ENCODE measurements at places on chromosomes 3 and 15. TPM values are rescaled to one million over a fixed set of nuclear protein-coding genes. Genes with fewer than 3 reads are reported as not detected.
A peak's percentile ranks its signal among the peaks of the same experiment; 100 is the strongest.

- H3K27ac ChIP-seq: no peak overlapping the region
- peak; percentile 9 for DNase-seq
- H3K36me3 ChIP-seq: peaks cover 57% of the 10 kb centered on the region
- no peak overlapping the region for H3K4me3 ChIP-seq
- H3K27me3 ChIP-seq: no peaks in the 10 kb centered on the region
- H3K4me1 ChIP-seq: peaks cover 14% of the 10 kb centered on the region
These were observed 15.5 kb downstream of the ATG3 start for GRCh38 chr3:112546216-112546759.

GRCh38 chr3:188446766-188447165 is 292.8 kb downstream of the LPP start:
- H3K27me3 ChIP-seq: no peaks in the 10 kb centered on the region
- DNase-seq: no peak
- no peak overlapping the region for H3K27ac ChIP-seq
- no peak overlapping the region for H3K4me3 ChIP-seq
- H3K36me3 ChIP-seq: no peaks in the 10 kb centered on the region

Gene CCR8
- total RNA-seq: not detected

Gene MST1R
- 66.4 TPM for total RNA-seq

GRCh38 chr3:32684029-32684799 is 774 bp upstream of the CNOT10 start:
- H3K27me3 ChIP-seq: no peaks in the 10 kb centered on the region
- H3K4me1 ChIP-seq: peaks cover 26% of the 10 kb centered on the region
- peak overlapping the region; percentile 85 for H3K27ac ChIP-seq
- peaks cover 7% of the 10 kb centered on the region for H3K36me3 ChIP-seq

DNA sequence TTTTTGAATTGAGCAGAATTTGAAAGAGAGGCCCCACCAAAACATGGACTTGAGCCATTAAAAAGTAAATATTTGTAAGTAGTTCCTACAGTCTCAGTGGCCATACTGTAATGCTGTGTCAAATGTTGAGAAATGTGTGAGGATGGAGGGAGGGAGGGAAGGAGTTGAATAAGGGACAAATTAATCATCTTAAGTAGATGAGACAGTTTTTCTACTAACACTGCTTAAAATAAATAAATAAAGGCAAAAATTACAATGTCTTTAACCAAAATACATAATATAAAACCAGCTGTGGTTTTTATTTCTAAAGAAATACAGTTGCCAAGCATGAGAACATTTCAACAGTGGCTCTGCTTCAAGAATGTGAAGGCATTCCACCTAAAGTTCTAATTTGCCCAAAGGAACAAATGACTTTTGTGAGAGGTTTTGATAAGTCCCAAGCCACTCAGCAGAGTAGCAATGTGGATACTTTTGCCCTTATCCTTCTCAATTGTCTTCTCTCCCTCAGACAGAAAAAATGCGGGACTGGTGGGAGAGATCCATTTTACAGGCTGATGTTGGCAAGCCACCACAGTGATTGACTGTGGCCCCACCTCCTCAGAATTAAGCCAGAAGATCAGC is 427.0 kb upstream of the RARB start:
- no peak overlapping the region for H3K27ac ChIP-seq
- H3K36me3 ChIP-seq: no peaks in the 10 kb centered on the region
- no peak overlapping the region for H3K4me3 ChIP-seq
- H3K27me3 ChIP-seq: no peaks in the 10 kb centered on the region

- no peaks in the 10 kb centered on the region for H3K36me3 ChIP-seq
- DNase-seq: no peak
- H3K4me1 ChIP-seq: peaks cover 8% of the 10 kb centered on the region
- peaks cover 54% of the 10 kb centered on the region for H3K27me3 ChIP-seq
These were observed 1.2 kb downstream of the IGDCC4 start for GRCh38 chr15:65421360-65422215.

Gene CMTM8
- total RNA-seq: 3.2 TPM

GRCh38 chr3:164524201-164524600 is 554.1 kb downstream of the SI start:
- no peak for DNase-seq
- peaks cover 43% of the 10 kb centered on the region for H3K27me3 ChIP-seq
- H3K4me3 ChIP-seq: no peak overlapping the region

Gene ZNF860
- total RNA-seq: 11.7 TPM

DNA sequence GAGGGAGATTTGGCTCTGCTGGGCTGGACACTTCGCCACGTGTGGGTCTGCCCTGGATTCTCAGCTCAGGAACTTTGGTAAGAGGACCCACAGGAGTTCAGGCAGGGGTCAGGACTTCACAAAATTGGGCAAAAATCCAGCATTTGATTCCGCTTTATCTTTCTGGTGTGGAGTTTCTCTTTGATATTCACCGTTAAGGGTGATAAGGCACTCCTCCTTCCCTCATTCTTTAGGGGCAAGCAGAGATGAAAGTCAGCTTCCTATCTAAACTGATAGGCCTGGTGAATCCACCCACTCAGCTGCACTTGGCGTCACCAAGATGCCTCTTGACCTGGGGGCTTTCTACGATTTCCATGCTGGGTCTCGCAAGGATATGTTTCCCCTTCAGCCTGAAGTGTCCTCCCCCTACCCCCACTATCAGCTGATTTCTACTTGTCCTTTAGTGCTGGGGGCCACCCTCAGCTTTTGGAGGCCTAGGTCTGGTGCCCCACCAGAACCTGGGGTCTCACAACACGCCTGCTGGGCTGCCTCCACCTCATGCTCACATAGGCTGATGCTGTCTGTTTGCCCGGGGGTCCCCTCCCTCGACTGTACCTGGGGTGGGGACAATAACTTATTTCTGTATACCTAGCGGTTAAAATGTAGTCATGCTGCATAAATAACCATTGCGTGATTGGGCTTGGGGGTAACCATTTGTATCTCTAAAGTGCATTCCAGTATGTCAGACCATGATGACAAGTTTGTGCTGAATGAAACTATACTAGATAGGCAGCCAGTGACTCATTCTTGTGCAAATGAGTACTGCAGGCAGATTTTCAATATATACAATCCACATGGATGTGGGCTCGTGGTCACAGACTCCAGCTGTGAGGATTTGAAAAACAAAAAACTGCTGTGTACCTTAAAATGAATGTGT is 248.3 kb downstream of the ADAMTS17 start:
- no peaks in the 10 kb centered on the region for H3K27me3 ChIP-seq
- no peak overlapping the region for H3K4me3 ChIP-seq
- H3K4me1 ChIP-seq: peaks cover 9% of the 10 kb centered on the region
- no peak overlapping the region for H3K27ac ChIP-seq

- no peak overlapping the region for H3K27ac ChIP-seq
- no peak overlapping the region for H3K4me3 ChIP-seq
- H3K4me1 ChIP-seq: peaks cover 7% of the 10 kb centered on the region
- H3K36me3 ChIP-seq: peaks cover 5% of the 10 kb centered on the region
- no peaks in the 10 kb centered on the region for H3K27me3 ChIP-seq
- no peak for DNase-seq
These were observed 334.1 kb downstream of the RBMS3 start for GRCh38 chr3:29614954-29615353.

Gene CTXND1
- not detected for total RNA-seq

DNA sequence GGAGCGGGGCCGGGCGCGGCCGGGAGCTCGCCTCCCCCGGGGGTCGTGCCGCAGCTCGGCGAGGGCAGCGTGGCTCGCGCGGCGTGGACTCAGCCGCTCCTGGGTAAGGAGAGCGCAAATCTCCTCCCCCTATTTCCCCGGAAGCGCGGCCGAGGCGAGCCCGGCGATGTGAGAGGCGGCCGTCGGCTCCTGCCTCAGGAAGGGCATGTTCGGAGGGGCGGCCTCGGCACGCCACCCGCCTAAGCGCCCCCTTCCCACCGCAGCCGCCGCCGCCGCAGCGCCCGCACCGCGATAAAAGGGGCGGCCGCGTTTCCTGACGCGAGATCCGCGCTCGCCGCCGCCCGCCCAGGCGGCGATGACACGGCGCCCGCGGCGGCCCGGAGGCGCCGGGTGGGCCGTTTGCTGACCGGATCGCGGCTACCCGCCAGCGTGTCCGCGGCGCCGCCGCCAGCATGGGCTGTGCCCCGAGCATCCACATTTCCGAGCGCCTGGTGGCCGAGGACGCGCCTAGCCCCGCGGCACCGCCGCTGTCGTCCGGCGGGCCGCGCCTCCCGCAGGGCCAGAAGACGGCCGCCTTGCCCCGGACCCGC is at the start of gene PDE8A:
Gene PDE8A (plus strand): TSS at position 146 of the 590 bp plus-strand sequence. CDS start 307 bp downstream, at position 453.
- DNase-seq: peak; percentile 9
- H3K27me3 ChIP-seq: no peaks in the 10 kb centered on the region
- peak within 1 kb of the TSS; percentile 84 for H3K27ac ChIP-seq
- peak within 1 kb of the TSS; percentile 86 for H3K4me3 ChIP-seq

DNA sequence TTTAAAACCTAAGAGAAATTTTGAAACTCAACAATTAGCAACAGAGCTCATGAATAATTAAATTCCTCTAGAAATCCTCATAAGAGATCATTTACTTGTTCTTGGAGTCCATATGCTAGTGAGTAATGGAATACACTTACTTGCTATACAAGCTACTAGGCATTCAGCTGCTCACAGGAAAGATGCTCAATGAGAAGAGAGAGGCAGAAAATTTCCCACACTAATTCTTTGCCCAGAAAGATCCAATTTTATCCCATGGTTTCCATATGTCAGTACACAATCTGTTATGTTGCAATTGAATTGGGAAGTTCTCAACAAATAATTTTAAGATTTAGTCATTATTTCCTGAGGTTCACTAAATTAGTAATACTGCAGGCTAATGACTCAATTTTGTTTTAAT is 310.4 kb downstream of the RYR3 start:
- DNase-seq: no peak
- H3K4me3 ChIP-seq: no peak overlapping the region
- no peaks in the 10 kb centered on the region for H3K4me1 ChIP-seq
- H3K27ac ChIP-seq: no peak overlapping the region

Gene GABRR3
- total RNA-seq: not detected

Gene CYP8B1
- not detected for total RNA-seq

- H3K4me3 ChIP-seq: no peak overlapping the region
- H3K36me3 ChIP-seq: no peaks in the 10 kb centered on the region
- peak; percentile 88 for DNase-seq
- no peaks in the 10 kb centered on the region for H3K27me3 ChIP-seq
These were observed 1.7 kb downstream of the EPB42 start for GRCh38 chr15:43218908-43219706.

GRCh38 chr3:51350751-51351150 is 34.3 kb upstream of the MANF start:
- no peak overlapping the region for H3K27ac ChIP-seq
- no peaks in the 10 kb centered on the region for H3K27me3 ChIP-seq
- H3K4me3 ChIP-seq: no peak overlapping the region

DNA sequence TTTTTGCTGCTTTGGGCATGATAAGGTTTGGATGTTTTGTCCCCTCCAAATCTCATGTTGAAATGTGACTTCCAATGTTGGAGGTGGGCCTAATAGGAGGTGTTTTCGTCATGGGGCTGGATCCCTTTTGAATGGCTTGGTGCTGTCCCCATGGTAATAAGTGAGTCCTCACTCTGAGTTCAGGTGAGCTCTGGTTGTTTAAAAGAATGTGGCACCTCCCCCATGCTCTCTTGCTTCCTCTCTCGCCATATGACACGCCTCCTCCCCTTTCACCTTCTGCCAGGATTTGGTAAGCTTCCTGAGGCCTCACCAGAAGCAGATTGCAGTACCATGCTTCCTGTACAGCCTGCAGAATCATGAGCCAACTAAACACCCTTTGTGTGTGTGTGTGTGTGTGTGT is 255.5 kb downstream of the EPHB1 start:
- no peaks in the 10 kb centered on the region for H3K36me3 ChIP-seq
- H3K27ac ChIP-seq: no peak overlapping the region
- H3K4me3 ChIP-seq: no peak overlapping the region
- DNase-seq: no peak

DNA sequence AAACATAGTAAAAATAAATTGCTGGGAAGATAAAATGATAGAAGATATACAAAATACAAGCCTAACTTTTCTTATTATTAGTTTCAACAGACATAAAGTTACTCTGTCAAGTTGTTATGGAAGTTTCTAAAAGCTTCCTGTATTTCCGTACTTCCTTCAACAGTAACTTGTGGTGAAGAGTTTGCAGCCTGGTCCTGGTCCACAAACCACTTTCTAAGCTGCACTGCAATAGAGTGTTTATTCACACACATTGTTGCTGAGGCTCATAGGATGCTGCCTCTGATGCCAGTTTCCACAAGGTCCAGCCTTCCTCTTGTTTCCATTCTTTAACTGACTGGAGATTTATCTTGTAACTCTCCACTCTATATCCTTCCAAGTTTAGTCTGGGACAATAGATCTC is 39.4 kb upstream of the KY start:
- H3K4me1 ChIP-seq: no peaks in the 10 kb centered on the region
- H3K4me3 ChIP-seq: no peak overlapping the region
- no peak for DNase-seq
- H3K36me3 ChIP-seq: no peaks in the 10 kb centered on the region
- no peak overlapping the region for H3K27ac ChIP-seq

- H3K27me3 ChIP-seq: peaks cover 79% of the 10 kb centered on the region
- no peak overlapping the region for H3K27ac ChIP-seq
- H3K4me1 ChIP-seq: no peaks in the 10 kb centered on the region
- no peaks in the 10 kb centered on the region for H3K36me3 ChIP-seq
These were observed 751.7 kb upstream of the GOLIM4 start for GRCh38 chr3:168847291-168847883.

- H3K27me3 ChIP-seq: no peaks in the 10 kb centered on the region
- no peaks in the 10 kb centered on the region for H3K4me1 ChIP-seq
- H3K27ac ChIP-seq: no peak overlapping the region
- no peak overlapping the region for H3K4me3 ChIP-seq
- H3K36me3 ChIP-seq: no peaks in the 10 kb centered on the region
- no peak for DNase-seq
These were observed 31.8 kb downstream of the SLC7A14 start for GRCh38 chr3:170553788-170554757.

GRCh38 chr3:117798221-117798620 is 1088.6 kb downstream of the TUSC7 start:
- H3K4me1 ChIP-seq: peaks cover 12% of the 10 kb centered on the region
- H3K4me3 ChIP-seq: no peak overlapping the region
- no peak for DNase-seq
- H3K36me3 ChIP-seq: no peaks in the 10 kb centered on the region
- no peak overlapping the region for H3K27ac ChIP-seq

Gene TADA3
- total RNA-seq: 72.0 TPM

DNA sequence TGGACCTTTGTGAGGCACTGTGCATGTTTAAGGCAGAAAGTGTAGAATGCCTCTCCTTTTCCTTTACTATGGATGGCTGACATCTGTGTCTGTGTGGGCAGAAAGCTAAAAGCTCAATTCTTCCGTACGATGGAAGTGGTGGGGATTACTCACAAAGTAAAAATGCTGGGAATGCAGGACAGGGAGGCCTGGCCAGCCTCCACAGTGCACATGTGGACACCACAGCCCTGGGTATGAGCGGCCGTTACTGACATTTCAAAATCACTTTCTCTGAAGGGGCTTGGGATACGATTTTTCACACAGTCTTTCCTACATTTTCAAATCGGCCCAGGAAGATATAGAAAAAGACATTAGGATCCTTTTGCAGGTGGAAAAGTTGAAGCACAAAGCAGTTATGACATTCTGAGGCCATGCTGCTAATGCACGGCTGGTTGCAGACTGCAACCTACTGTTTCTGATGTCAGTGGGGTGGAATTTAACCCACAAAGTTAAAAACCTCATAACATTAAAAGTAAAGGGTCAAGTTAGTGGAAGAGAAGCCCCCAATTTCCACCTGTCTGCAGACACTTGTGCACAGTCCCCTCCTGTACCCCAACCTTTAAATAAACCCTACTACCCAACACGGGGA is 27.9 kb downstream of the EHD4 start:
- H3K27ac ChIP-seq: peak overlapping the region; percentile 84
- H3K36me3 ChIP-seq: peaks cover 6% of the 10 kb centered on the region
- peaks cover 41% of the 10 kb centered on the region for H3K4me1 ChIP-seq
- peak; percentile 85 for DNase-seq
- H3K27me3 ChIP-seq: no peaks in the 10 kb centered on the region
- peak overlapping the region; percentile 49 for H3K4me3 ChIP-seq

Data from MCF 10A (cell line).